ENCODE measurements at places on chromosomes 6 and 20.

- no peak for DNase-seq
Measured at GRCh38 chr6:164419099-164419498, 890.3 kb downstream of the C6orf118 start.

DNA sequence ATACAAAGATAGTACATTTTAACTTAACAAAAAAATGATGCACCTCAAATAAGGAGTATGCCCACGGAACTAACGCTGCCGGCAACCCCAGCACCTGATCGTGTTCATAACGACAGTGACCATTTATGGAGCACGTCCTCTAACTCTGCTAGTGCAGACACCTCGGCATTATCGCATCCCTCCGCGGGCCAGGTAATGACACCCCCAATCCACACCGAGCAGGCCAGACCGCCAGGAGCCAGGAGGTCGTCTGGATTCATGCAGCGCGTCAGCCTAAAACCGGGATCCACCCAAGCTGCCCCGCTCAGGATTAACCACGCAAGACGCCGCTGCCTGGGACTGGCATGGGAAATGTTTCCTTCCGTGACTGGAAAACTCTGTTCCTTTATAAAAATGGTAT lies 34.1 kb downstream of the DACT2 start:
- DNase-seq = no peak

- no peak for DNase-seq
Measured at GRCh38 chr6:122438975-122439374, 32.6 kb downstream of the SERINC1 start.

- no peak for DNase-seq
Measured at GRCh38 chr6:3898265-3898994, 49.3 kb downstream of the FAM50B start.

DNA sequence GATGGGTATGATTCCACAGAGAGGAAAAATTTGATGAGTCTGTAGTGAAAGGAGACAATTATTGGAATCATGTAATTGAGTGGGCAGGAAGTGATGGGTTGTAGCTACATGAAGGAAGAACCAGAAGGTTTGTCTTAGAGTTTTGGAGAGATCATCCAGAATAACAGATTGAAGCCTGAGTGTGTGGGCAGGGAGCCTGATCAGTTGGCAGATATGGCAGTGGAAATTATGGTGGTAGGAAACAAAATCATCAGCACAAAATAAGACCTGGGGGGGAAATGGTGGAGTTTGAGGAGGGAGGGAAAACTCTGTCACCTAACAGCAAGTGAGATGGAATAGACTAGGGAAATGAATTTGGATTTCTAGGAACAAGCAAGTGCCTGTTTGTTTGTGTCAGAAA lies 606.6 kb upstream of the MAP3K7 start:
- DNase-seq = no peak

DNA sequence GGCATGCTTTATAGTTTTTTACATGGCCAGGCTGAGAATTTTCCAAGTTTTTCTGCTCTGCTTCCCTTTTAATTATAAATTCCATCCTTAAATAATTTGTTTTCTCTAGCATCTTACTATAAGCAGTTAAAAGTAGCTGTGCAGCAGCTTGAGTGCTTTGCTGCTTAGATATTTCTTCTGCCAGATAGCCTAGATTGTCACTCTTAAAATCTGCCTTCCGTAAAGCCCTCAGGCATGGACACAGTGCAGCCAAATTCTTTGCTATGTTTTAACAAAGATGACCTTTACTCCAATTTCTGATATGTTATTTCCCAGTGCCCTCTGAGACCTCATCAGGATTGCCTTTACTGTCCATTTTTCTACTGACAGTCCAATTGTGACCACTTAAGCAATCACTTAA lies 92.6 kb upstream of the SGK1 start:
- no peak for DNase-seq

GRCh38 chr20:6053064-6053775 lies 640 bp downstream of the LRRN4 start:
- no peak for DNase-seq

GRCh38 chr20:50783903-50784302 lies 11.0 kb upstream of the BCAS4 start:
- no peak for DNase-seq

DNA sequence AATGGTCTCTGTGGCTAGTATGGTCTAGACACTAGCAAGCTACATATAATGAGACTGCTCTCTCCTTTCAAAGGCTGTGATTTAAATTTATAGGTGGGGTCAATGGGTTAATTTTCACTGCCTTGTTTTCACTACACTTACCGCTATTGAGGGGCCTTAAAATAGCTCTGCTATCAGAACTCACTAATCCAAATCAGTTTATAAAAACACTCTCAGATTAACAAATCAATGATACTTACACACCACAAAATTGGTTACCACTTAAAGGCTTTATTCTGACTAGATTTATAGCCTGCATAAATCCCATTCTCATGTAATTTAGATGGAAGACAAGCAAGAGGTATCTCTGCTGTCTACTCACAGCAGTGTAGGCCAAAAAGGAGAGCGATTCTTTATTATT lies 313.0 kb upstream of the AGPAT4 start:
- DNase-seq = no peak

DNA sequence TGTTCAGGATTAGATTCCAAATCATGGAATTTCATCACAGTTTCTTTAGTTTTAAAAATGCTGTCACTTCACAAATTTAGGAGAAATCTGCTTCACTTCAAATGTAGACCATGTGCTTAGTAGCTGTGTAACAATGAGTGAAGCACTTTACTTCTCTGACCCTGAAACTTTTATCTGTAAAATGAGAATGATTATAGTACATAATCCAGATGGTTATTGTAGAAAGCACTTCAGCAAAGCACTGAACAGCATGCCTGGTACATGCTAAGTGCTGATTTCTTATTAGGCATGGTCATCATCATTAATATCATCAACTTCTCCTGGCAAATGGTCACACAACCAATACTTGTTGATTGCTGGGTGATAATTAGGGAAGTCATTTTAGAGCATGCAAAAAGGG lies 705.0 kb downstream of the EPHA7 start:
- no peak for DNase-seq

- no peak for DNase-seq
Measured at GRCh38 chr6:134840086-134840867, 109.6 kb downstream of the ALDH8A1 start.

- no peak for DNase-seq
Measured at GRCh38 chr6:128511506-128511905, 8.9 kb downstream of the PTPRK start.

DNA sequence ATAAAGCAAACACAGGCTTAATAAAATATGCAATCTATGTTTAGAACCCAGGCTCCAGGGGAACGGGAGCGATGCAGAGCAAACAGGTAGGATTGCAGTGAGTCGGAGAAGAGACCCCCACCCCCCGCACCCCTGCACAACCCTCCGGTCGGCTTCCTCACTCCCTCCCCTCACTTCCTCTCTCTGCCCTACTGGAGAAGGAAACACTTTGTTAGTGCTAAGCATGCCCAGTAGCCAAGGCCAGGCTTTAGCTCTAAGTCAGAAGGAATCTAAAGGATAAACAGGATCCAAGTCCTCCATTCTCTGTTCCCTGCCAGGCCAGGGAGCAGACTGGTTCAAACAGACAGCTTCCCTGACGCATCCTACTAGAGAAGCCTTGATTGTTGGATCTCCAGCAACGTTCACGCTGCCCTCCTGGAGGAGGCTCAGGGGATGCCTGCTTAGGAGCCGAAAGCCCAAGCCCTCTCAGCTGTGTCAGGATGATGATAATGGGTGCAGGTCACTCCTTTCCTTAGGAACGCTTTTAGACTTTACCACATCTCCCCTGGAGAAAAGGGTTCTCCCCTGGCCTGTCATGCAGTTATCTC lies 14.7 kb downstream of the FOXQ1 start:
- DNase-seq = no peak

DNA sequence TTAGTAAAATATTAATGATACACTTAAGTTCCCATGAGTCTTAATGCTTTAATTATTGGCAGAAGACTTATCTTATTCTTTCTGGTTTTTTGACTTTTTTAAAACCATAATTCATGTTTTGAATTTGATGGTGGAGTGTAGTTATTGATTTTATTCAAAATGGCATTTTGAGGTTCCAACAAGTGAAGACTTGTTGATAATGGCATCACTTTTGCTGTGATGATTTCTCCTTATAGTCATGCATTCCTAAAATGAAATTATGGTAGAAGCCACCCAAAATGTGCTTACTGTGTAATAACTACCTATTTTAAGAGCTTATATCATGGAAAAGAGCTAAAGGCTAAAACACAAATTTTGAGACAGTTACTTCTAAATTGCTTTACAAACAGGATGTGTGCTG lies 2.2 kb downstream of the DOP1A start:
- DNase-seq = no peak

- no peak for DNase-seq
Measured at GRCh38 chr6:110287462-110288341, 70.4 kb downstream of the METTL24 start.

GRCh38 chr6:167523426-167523825 lies 198.5 kb downstream of the TTLL2 start:
- no peak for DNase-seq

GRCh38 chr6:26432627-26433201 lies 7.6 kb upstream of the BTN3A3 start:
- no peak for DNase-seq

DNA sequence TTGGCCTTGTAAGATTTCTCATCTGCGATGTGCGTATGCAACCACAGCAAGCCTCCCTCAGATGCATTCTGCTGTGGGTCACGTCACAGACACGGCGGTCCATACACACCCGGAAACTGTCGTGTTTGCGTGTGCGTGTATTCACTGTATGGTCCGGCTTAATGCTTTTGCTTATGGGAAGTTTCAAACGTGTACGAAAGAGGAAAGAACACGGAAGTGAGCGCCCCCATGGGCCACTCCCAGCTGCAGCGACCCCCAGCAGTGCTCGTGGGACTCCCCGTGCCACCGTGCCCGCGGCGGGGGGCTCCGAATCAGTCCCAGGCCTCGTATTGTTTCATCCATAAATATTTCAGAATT lies 10.2 kb downstream of the DLL1 start:
- no peak for DNase-seq

- no peak for DNase-seq
Measured at GRCh38 chr6:435441-436307, 44.1 kb downstream of the IRF4 start.

DNA sequence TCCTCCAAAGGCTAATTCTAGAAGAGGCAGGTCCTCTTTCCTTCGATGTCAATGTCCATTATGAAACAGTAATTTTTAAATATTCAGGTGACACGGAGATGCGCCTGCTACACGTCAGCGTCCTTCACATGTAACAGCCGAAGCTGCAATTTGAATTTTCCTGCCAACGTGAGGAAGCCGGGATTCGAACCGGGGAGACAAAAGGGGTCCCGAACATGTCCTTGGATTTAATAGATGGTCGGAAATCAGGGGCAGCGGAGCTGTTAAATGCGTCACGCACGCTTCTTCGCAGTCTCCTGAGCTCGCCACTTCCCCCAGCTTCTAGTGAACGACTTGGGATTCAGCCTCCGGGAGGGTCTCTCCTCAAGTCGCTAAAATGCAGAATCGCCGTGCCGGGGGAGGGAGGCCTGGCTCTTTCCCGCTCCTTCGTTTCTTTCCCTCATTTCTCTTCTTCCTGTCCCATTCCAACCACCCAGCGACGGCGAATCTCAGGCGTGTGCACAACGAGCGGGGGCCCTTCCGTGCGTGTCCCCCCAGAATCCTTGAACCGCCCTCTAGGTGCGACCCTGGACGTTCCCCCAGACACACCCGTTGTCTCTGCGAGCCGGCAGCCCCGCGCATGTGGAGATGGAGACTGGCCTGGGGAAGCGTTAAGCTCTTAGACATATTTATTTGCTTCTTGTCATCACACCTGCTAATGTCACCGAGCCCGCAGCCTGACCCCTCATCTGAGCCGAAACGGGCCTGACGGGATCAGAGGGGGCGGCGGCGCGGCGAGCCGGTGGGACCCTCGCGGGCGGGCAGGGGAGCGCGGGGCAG lies 1.3 kb upstream of the FOXC1 start:
- DNase-seq = no peak

DNA sequence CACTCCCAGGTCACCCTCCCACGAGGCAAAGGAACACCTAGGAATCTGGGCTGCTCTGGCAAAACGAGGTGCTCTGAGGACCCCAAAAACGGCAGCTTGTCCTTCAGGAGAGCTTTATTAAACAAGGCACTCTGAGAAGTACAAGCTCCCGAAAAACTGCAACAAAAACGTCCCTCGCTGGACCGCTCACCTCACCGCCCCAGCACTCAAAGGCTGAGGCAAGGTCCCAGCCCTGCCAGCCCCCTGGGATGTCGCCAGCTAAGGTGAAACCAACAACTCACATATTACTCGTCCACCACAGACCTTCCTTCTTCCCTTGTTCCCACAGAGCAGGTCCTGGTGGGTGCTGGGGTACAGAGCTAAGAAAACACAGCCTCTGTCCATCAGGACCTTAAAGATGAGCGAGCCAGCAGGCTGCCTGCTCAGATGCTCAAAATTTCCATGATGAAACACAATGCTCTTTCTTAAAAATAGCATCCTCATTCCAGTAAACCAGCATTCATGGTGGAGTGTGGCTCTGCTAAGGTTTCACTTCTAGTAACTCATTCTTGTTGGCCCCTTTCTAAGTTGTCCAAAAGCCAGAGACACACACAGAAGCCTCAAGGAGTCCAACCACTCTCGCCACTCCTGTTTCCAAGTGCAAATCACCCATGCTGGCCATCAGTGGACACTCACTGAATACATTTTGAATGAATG lies 35.9 kb downstream of the ATP9A start:
- DNase-seq = no peak

GRCh38 chr6:168288781-168289570 lies 30.6 kb downstream of the DACT2 start:
- no peak for DNase-seq

DNA sequence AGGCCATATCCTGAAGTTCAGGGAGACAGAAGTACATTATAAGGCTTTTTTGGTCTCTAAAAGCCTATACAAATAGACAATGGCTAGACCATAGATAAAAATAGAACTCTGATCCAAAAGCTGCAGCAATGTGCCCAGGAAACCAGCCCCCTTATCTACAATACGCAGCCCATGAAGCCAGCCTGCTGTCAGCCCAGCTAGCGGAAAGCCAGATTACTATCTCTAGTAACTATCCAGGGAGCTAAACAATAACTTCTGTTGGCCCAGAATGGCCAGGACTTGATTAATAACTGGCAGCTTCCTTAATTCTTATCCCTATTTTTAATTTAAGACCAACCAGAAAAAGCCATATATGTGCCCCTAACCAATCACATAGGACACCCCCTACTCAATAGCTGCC lies 160.4 kb upstream of the SMLR1 start:
- DNase-seq = no peak

DNA sequence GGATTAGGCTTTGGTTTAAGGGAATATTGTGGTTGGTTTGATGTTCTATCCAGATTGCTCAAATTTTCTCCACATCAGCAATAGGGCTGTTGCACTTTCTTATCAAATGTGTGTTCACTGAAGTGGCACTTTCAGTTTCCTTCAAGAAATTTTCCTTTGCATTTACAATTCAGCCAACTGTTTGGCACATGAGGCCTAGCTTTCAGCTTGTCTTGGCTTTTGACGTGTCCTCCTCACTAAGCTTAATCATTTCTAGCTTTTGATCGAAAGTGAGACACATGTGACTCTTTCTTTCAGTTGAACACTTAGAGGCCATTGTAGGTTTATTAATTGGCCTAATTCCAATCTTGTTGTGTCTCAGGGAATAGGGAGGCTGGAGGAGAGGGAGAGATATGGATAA lies 104.8 kb downstream of the FLRT3 start:
- DNase-seq = no peak

Data from NCI-H187 treated with DMSO at 0.1 percent for 48 hours (cell line).